ENCODE measurements at places on chromosomes 2 and 18.

DNA sequence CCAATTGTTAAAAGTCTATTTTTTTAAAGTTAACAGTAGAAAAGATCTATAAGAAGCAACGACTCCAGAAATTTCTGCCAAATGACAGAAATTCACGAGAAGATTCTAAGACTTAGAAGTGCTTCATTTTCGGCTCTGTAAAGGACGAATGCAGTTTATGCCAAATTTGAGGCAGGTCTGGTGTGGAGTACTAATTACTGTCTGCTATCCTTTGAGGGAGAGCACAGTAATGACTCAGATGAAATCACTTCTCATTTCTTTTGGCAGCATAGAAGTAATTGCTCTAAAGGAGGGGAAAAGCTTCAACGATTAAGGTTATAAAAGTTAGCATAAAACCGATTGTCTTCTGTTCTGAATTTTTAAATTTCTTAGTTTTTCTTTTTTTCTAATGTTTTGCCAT lies 11.4 kb downstream of the G6PC2 start:
- DNase-seq, result no peak

DNA sequence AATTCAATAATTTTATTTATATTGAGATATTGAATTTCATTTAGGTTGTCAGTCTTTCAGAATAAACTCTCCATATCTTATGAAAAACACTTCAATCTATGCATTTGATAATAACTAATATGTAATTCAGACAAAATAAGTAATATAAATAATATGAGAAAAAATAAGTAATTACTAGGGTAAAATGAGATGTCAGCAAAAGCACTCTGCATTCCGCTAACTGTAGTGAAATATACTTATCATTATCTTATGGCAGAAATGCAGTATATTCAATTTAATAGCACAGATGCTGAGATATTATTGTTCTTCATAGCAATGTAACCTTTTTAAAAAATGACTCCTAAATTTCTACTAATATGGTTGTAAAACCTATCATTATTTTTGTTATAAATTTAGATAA lies 606.2 kb upstream of the VRK2 start:
- DNase-seq, result no peak

DNA sequence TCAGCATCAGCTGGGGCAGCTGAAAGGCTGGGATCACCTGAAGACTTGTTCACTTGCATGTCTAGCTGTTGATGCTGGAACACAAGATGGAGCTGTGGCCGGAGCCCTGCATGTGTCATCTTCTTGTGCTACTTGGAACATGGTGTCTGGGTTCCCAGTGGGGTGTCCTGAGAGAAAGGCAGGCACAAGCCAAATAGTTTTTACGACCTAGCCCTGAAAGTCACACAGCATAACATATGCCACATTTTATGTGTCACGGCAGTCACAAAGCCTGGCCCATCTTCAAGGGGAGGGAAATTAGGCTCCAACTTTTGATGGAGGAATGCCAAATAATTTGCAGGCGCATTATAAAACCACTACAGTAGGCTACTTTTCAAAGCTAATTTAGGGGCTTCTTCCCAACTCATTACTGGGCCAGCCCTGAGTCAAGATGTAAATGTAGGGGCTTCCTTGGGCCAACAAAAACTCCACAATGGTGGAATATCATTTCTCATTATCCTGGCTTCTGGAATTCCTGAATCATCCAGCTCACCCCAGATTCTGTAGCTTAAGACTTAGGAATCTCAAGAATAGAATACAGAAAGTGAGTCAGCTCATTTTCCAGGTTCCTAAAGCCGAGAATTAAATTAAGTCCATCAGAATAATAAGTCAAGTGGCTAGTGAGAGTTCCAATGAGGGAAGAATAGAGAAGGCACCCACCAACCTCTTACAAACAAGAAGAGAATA lies 543.0 kb downstream of the TNS1 start:
- DNase-seq, result no peak

GRCh38 chr2:191246820-191247380 lies 1.7 kb downstream of the MYO1B start:
- no peak for DNase-seq

DNA sequence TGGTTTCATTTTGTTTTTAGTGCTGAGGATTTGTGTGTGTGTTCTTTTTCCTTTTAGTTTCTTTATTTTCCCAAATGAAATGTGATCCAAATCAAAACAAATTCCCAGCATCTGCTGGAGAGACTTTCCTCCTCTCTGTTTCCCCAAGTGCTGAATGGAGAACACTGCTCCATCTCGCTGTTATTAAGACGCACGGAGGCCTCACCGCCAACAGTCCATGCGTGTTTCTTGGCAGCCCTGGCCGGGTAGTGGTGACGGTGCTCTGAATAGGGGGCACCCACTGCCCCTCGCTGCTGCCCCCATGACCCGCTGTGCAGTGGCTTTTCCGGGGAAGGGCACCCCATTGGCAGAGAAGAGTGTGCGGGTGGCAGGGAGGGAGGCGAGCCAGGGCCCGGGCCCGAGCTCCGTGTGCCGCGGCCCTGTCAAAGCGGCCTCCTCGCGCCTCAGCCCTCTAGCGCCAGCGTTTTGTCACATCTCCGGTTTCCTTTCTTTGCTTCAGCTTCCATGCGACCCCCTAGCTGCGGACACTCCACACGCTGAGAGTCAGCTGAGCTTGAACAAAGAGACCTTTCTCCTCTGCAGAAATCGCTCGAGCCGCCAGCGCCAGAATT lies 473.7 kb upstream of the SALL3 start:
- DNase-seq, result no peak

DNA sequence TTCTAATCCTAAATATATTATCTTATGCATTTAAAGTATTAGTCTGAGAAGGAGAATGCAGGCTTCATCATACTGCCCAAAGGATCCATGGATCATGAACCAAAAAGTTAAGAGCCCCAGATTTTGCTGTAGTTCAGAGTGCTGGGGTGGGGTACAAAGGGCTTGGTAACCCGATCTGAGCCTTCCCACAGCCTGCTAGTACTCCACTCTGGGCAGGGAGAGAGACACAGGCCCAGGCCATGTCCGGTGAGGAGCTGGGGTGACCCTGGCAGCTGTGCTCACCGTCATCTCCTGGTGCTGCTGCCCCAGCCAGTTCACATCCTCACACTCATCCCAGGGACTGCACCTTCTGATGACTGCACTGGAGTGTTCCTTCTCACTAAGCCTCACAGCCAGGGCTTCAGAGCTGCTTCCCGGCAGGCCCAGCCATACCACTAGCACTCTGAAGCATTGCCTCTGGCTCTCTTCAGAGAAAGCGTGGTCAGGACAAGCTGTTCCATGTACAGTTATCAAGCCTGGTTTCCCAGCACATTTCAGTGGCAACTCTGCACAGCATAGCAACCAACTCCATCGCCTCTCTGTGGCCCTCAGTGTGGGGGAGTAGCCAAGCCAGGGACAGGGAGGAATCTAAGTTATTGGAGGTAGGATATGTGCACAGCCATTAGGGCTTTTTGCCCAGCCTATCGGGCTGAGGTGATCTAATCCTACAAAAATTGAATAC lies 189.0 kb upstream of the CTAGE1 start:
- no peak for DNase-seq

Data from hematopoietic multipotent progenitor cell treated with erythropoietin and hydrocortisone succinate and interleukin-3 and kit ligand, for 8 days (in vitro differentiated cells).